ENCODE measurements at places on chromosomes 5 and 9.

- DNase-seq = no peak
Observed at GRCh38 chr5:15772131-15772530, 272.2 kb downstream of the FBXL7 start.

GRCh38 chr5:113194125-113194524, 217.5 kb downstream of the DCP2 start:
- no peak for DNase-seq

DNA sequence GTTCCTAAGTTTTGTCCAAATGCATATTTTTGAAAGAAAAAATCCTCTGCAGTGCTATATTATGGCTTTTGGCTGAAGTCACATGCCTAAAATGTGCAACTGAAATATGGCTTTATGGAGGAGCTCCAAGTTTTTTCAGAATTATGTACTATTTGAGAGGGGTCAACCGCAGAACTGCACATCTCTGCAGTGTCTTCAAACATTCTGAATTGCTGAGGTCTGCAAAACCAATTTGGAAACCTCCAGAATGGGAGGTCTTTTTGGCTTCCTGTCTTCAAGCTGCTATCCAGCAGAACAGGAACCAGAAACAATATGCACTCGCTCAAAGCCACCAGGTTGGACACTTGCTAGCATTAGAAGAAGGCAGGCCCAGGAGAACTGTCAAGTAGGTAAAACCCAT, 376.0 kb upstream of the PAPPA start:
- no peak for DNase-seq

DNA sequence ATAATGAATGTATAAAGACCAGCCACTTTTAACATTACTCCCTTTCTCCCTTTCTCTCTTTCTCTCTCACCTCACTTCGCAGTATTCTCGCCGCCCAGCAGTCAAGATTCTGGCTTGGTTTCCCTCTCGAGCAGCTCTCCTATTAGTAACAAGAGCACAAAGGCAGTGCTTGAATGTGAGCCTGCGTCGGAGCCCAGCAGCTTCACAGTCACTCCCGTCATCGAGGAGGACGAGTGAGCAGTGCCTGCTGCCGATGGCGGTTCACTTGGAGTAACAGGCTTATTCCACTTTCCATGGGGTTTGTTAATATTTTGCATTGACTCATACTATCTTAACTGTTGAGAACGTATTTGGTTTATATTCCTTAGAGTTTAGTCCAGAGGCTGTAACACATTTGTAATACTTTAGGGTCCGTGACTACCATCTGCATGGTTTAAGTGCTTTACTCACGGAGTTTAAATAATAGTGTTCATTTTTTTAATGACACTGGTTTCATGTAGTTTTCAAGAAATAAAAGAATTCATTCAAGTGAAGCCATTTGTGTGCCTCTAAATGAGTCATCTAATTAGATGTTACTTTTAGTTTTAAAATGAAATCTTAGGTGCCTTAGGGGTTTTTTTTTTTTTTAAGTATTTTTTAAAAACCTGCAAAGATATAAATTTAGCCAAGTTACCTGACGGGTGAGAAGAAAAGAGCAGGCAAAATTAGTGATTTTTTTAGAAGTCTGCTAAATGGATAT, 8.4 kb upstream of the DMRT3 start:
- DNase-seq = no peak

- peak; percentile 53 for DNase-seq
Observed at GRCh38 chr5:132496631-132497487, 6.3 kb upstream of the IRF1 start.

- no peak for DNase-seq
Observed at GRCh38 chr9:135523521-135524129, 2.4 kb downstream of the LCN1 start.

DNA sequence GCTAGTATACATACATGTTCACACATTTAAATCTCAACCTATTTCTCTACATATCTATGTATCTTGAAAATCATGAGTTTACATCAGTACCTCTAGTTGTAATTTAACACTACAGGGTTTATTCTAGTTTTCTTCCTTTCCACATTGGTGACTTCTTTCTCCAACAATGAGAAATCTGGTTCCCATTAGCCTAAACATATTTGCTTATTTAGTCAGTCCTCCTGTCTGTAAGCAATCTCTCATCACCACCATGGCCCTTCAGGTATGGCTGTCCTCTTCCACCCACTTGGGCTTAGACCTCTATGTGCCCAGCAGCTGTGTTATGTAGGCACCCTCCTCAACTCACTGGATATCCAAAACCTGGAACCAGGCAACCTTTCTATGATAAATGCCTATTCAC, 8.0 kb upstream of the SPATA31D1 start:
- no peak for DNase-seq

DNA sequence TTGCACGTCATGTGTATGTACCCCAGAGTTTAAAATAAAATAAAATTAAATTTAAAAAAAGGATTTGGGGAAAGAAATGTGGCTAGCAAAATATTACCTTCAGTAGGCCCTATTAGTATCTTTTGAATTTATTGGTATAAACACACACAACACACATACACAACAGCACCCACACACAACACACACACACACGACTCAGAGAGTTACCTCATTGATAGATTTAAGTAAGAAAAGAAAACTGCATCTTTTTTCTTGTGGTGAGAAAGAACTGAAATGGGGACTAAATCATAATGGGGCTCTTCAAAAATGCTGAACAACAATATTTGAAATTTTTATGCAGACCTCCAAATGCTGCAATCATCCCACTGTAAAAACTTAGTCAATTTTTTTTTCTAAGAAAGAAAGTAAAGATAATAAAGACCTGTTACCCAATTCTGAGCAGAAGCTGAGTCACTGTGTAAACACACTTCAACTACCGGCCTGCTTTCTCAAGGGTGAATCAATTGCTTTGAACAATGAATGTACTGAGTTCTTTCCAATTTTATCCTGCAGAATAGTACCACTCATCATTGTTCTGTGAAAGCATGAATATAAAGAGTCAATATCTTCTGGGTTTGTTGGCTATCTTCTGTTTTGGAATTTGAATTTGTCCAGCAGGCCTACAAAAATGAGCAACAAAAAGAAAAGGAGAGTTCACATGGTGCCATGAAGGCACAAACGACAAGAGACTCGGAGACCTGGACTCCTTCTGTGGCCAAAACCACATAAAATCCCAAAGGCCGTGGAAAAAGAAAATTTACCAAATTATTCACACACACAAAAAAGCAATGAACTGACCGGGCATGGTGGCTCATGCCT, 57.9 kb upstream of the CCNG1 start:
- DNase-seq = no peak

- DNase-seq = no peak
Observed at GRCh38 chr5:6889030-6889429, 175.8 kb downstream of the TENT4A start.

- DNase-seq = no peak
Observed at GRCh38 chr9:136059851-136060670, 35.0 kb downstream of the NACC2 start.

- DNase-seq = peak; percentile 49
Observed at GRCh38 chr5:65742565-65743231, 20.7 kb downstream of the NLN start.

DNA sequence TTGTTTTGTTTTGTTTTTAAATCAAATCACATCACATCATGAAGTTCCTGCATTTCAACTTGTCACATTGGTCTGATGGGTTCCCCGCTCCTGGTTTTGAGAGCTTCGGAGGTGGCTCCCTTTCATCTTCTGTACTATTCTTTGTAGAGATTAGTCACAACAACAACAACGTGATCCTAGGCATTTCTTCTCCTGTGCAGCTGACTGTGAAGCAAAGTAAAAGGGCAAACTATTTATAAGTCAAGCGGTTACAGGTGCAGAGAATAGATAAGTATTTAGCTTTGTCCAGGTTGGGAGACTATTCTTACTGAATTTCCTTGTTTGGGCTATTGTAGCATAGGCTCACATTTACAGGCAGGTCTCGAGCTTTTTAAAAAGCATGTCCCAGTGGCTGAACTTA, 197.7 kb upstream of the CDKN2B start:
- no peak for DNase-seq

GRCh38 chr5:167920589-167920988, 370.9 kb upstream of the WWC1 start:
- no peak for DNase-seq

GRCh38 chr9:135773530-135774238, 71.7 kb downstream of the KCNT1 start:
- no peak for DNase-seq

DNA sequence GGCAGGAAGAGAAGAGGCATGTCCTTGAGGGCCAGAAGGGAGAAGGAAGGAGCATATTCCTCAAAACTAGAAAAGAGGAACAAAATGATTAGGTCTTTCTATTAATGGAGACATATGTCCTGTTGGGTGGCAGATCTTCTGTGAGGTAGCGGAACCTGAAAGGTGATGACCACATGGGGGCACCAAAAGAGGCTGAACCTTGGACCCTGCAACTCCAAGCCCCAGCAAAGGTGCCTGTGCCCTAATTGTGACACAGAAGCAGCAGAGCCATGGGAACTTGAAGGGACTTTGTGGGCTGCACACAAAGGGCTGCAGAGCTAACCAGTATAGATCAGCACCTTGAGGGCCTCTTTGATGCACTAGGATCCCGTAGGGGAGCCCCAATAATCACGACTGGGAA, 158.0 kb downstream of the BAAT start:
- DNase-seq = no peak

DNA sequence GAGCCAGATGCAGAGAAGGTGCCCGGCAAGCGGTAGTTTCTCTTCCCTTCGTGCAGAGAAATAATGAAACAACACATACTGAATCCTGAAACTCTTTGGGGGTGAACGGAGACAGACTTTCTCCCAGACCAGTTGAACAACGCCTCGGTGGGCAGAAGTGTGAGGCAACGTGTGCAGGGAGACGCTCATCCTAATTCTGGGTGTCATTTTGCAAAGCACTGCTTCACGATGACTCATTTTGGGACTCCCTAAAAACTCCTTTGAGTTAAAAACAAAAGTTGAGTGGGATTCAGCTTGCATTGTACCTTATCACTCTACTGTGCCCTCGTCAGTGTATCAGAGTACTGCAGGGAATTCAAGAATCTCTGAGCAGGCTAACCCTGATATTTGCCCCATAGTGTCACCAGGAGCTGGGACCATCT, 3.5 kb upstream of the NEK6 start:
- DNase-seq = peak; percentile 65

DNA sequence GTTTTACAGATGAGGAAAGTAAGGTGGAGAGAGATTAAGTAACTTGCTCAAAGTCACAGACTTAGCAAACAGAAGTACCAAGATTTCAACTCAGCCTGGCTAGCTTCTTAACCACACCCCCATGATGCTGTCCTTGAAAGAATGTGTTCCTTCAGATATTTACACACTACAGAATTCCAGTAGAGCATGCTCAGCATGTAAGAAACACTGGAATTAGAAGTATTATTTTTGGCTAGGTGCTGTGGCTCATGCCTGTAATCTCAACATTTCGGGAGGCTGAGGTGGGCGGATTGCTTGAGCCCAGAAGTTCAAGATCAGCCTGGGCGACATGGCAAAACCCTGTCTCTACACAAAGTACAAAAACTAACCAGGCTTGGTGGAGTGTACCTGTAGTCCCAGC, 142.4 kb downstream of the EDIL3 start:
- no peak for DNase-seq

DNA sequence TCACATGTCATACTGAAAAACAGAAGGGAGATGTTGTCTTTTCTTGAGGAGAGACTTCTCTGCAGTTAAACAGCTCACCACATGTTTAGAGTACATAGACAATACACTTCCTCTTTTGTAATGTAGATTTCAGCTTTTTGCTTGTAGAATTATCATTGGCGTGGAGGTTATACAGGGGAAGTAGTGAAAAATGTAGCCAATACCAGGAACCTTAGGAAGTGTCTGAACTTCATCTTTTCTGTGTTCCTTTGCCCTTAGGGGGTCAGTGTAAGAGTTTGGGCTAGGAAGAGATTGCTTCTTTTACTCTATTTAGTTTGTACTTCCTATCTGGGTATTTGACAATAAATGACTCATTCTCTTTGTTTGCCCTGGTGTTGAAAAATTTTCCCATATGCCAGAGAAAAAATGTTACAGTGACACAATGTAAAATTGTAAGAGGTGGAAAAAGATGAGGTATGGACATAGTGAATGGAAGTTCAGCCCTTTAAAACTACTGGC, 21.0 kb upstream of the CDKN2B start:
- no peak for DNase-seq

GRCh38 chr5:115231598-115231997, 31.1 kb downstream of the PGGT1B start:
- DNase-seq = no peak

- no peak for DNase-seq
Observed at GRCh38 chr9:124033348-124033747, 21.8 kb downstream of the LHX2 start.

DNA sequence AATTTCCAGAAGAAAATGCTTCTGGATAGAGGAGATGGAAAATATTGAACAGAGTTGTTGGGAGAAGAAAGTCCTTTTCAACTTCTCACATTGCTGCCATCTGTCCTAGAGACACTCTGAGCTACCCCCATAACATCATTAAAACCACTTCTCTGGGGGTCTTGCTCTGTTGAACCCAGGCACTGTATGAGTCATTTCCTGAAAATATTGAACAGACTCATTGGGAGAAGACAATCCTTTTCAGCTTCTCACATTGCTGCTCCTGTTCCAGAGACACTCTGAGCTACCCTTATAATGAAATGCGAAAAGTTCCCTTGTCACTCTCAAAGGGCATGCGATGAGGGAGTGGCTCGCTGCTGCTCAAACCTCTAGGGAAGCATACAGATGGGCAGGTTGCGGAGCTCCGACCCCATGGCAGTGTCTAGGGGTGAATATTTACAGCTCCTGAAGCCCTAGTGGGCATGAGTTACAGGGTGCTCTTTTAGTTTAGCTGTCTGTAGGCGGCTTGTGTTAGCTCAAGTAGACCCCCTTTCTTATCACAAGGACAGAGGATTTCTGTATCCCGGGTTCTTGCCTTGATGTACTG, 90.7 kb downstream of the CDKN2A start:
- DNase-seq = no peak

- no peak for DNase-seq
Observed at GRCh38 chr9:5113994-5114748, 71.3 kb downstream of the INSL6 start.

DNA sequence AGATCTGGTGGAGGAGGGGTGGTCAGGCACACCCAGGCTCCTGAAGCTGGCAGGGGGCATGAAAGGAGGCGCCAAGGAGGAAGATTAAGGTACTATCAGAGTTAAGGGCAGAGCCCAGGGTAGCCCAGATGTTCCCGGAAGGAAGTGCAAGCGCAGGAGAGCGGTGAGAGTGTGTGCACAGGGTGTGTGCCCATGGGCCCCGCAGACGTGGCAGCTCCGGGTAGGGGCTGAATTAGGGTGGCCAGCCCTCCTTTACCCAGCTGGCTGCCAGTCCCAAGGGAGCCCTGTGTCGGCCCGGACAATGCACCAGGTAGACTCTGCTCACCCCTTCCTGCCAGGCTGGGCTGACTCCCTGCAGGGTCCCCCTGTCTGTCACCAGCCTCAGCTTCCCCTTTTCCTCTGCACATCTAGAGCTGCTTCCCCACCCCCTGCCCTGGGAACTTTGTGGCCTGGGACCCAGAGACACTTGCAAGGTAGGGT, at the start of gene SMIM33:
Gene SMIM33 (plus strand): TSS at position 184 of the 480 bp plus-strand sequence. CDS start 118 bp downstream, at position 302.
- DNase-seq = peak; percentile 61

DNA sequence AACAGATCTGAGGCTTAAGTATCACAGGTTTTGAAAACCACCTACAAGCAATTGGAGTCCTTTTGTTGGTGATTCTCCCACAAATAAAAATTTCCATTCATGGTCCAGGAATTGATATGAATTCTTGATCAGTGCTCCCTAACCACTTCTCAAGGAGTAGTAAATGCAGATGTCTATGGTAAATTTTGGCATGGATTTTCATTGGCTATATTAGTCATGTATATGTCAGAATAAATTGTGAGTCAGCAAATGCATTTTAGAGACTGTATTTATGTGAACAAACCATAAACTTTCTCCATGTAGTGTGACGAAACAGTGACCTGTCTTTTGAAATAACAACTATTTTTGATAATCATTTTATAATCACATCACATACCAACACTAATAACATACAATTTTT, 611.1 kb downstream of the HTR1A start:
- DNase-seq = no peak
